ENCODE measurements at places on chromosomes 5 and 9.

GRCh38 chr5:104347119-104347708 lies 784.6 kb upstream of the NUDT12 start:
- no peak for DNase-seq

DNA sequence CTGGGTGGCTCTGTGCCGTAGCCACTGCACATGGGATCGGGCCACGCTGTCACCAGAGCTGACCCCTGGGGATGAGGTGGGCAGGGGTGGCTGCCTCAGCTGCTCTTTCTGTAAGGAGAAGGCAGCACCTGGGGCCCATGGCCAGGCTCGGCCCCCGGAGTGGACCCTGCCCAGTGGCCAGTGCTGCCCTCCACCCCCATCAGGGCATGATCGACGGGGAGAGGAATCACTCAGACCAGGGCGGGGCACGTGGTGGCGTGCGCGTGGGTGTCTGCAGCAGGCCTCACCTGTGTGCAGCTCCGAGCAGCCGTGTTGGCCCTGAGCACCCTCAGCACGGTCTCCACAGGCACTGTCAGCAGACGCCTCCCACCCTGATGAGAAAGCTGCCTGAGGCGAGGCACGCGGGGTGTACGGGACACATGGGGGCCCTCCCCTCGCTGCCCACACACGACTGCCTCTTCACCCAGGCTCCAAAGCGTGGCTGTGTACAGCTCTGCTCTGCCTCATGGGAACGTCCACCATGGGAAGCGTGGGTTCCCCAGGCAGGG lies 8.6 kb upstream of the CARD9 start:
- DNase-seq, result no peak

GRCh38 chr5:168110384-168110783 lies 181.1 kb upstream of the WWC1 start:
- no peak for DNase-seq

GRCh38 chr9:136851941-136852663 lies at the start of gene MAMDC4:
Gene MAMDC4 (plus strand): TSS chr9:136852346. CDS start chr9:136852417, 71 bp downstream.
- DNase-seq, result no peak

DNA sequence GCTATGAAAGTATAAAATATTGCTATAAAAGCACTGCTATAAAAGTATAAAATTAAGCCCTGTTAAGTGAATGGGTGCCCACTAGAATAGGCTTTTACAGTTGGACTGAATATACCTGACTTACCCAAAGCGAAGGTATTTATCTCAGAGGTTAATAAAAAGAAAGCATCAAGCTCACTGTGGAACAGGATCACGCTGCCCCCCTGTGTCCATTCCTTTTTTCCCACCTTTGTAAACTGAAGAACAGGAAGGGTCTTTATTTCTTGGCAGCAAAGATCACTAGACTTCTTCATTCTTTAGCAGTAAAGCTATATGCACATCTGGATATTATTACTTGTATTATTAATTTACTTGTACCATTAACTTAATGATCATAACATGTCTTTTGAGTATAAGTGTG lies 22.1 kb upstream of the PLPP6 start:
- no peak for DNase-seq
